ENCODE measurements at places on chromosomes 12 and 14. TPM values are rescaled to one million over a fixed set of nuclear protein-coding genes. Genes with fewer than 3 reads are reported as not detected.
A peak's percentile ranks its signal among the peaks of the same experiment; 100 is the strongest.

- DNase-seq, result peak; percentile 95
These were observed 26.0 kb upstream of the GLIPR1L2 start for GRCh38 chr12:75364919-75365318.

- no peak for DNase-seq
These were observed 1.0 kb downstream of the CD9 start for GRCh38 chr12:6201213-6201608.

DNA sequence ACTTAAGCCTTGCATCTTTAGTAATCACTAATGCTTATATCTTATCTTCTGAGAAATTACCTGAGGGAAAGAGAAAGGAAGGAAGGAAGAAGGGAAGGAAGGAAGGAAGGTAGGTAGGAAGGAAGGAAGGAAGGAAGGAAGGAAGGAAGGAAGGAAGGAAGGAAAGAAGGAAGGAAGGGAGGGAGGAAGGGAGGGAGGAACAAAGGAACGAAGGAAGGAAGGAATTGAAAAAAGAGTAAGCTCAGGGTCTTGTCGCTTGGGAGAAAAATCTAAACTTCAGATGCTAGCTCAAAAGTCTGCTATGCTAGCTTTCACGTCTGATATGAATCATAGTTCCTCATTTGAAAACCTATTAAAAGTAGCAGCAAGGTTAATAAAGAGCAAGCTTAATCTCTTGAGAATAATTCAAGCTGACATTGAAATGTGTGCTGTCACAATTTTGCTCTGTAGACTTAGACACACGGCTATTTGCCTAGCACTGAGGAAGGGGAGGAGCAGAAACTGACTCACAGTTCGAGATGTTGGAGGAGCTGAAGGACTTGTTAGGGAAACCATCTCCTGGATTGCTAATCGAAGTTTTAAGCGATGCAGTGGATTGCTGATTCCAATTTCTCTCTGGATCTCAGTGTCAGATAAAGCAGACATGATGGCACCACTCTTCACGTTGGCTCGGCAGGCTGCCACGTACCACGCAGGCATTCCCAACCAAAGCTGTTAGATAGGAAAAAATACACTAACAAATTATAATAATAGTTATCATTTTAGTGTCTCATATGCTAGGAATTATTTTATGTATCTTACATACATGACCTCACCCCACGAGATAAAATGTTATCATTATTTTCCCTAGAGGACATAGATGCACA lies 216.7 kb downstream of the ACSS3 start:
- DNase-seq, result no peak

DNA sequence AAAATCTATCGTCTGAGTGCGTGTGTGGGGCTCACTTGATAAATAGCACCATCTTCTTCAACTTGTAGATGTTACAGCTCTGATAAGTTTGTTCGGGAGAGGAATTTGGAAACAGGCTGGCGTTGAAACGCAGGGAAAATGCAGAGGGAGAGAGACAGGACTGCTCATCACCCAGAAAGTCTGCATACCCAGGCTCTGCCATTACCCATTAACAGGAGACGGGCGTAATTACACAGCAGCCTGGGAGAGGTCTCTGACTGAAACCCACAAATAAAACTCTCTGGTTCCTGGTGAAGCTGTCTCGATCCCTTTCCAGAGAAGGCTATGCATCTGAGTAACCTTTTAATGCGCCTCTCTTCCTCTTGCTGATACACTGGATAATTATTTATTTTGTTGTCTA lies 547.3 kb downstream of the BCL11B start:
- no peak for DNase-seq

- no peak for DNase-seq
These were observed 37.7 kb downstream of the RAB35 start for GRCh38 chr12:120078868-120079267.

- no peak for DNase-seq
These were observed 58.9 kb upstream of the FRMD6 start for GRCh38 chr14:51592836-51593235.

DNA sequence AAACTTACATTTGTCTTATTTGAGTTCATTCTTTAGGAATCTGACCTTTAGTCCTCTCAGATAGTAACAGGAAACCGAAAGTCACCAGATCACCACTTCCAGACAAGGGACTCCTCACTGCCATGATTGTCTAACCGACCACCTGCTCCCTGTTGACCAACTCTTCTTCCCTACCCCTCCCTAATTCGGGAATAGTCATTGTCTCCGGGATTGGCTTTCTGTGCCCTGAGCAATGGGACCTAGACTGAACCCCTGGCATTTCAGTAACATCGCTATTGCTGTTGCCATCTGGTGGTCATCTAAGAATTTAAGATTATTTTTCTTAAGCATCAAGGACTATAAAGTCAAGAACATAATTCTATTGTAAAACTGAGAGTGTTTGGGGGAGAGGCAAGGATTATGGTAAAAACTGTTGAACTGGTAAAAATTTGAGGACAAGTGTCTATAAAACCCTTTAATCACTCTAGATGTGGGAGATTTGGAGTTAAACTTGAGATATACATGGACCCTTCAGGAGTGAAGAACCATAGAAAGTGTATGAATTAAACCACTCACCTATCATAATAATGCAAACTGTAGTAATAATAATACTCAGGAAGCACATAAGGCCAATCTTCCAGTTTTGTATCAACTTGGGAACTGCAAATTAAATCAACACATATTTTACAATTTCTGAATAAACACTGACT lies 6.3 kb downstream of the CLEC2A start:
- peak; percentile 59 for DNase-seq

- peak; percentile 92 for DNase-seq
These were observed 73.7 kb downstream of the ANKS1B start for GRCh38 chr12:99911081-99911480.

DNA sequence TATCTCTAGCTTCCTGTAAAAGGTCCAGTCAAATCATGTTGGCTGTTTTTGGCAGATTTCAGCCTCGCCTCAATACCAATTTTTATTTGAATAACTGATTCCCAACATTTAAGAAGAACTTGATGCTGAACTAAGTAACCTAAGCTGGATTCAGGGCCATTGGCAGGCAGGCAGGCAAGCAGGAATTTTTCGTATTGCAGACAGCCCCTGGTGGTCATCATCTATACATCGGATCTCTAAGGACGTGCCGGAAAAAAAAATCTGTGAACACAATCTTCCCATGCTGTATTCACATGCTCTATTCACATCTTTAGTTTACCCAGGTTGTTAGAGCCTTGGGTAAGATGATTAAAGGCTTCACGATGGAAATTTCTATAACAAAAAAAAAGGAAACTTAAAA lies 7.0 kb downstream of the VCPKMT start:
- peak; percentile 15 for DNase-seq

DNA sequence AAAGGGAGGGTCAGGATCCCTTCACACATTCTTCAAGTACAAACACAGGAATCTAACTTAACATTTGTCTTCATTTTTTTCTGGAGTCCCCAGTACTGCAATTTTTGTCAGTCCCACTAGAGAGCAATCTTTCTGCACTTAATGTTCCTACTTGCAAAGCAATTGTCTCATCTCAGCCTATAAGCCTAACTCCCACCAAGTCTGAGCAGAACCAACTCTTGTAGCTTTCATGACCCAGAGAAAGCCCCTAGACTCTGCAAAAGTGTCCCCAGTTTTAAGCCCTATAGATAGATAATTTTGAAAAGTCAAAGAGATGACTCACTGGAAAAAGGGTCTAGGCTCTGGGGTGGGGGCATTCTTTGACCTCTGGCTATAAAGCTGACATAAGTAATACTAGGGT lies 1.8 kb upstream of the ZBTB39 start:
- peak; percentile 73 for DNase-seq

DNA sequence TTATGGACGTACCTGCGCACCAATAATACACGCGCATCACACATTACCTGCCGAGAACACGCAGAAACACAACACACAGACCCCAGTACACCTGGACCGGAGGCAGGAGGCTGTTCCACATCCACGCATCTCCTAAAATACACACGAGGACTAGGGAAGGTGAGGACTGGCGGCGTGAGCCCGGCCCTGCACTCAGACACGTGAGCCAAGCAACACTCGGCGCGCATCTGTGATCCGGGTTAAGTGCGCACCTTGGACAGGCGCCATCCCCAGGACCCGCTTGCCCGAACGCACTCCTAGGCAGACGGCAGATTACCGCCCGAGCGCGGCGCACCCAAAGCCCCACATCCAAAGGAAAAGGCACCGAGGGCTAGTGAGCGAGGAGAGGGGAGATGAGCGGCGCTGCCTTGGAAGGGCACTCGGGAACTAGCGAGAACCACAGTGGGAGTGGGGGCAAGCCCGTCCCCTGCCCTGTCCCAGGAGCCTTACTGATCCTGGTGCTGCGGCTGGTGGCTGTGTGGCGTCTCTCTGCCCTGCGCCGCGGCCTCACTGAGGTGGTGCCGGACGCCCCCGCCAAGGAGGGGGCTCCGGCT lies 417 bp downstream of the GLS2 start:
- no peak for DNase-seq

DNA sequence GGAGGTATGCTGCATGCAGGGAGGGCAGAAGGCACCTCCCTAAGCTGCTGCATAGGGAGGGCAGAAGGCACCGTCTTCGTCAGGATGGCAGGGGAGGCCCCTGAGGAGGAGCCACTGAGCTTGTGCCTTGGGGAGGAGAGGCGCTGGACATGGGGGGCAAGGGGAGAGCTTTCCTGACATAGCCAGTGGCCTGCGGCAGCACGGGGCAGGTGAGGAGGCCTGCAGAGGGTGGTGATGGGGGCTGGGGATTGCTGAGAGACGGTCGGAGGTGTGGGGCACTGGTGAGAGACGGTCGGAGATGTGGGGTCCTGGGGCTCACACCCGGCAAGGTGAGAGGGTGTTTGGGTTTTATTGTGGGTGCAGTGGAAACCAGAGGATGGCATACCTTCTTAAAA lies 10.4 kb upstream of the BDKRB2 start:
- DNase-seq, result no peak

GRCh38 chr12:60805364-60805763 lies 1209.5 kb downstream of the SLC16A7 start:
- peak; percentile 4 for DNase-seq

GRCh38 chr12:131123817-131124216 lies 170.1 kb downstream of the ADGRD1 start:
- DNase-seq, result no peak

GRCh38 chr14:102394717-102395375 lies 32.1 kb downstream of the TECPR2 start:
- no peak for DNase-seq

GRCh38 chr12:25315388-25315787 lies 64.7 kb upstream of the KRAS start:
- no peak for DNase-seq

- peak; percentile 55 for DNase-seq
These were observed 42.1 kb downstream of the STXBP6 start for GRCh38 chr14:25007832-25008231.

- no peak for DNase-seq
These were observed 2.2 kb downstream of the RIN3 start for GRCh38 chr14:92515546-92516343.

- peak; percentile 96 for DNase-seq
These were observed 96.9 kb upstream of the TMPO start for GRCh38 chr12:98418357-98419075.

DNA sequence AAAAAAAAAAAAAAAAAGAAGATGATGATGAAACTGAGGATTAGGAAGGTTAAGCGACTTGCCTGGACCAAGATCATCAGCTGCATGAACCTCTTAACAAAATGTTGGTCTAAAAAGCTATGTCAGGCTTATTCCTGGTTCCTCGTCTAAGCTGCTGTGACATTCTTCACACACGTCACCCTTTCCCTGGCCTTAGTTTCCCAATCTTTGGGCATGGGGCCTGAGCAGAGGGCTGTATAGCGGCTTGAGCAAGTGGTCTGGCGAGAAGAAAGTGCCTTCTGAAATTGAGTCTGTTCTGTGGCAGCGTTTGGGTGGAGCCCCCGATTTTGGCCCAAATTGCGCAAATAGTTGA lies 58.7 kb upstream of the CCND2 start:
- DNase-seq, result no peak

DNA sequence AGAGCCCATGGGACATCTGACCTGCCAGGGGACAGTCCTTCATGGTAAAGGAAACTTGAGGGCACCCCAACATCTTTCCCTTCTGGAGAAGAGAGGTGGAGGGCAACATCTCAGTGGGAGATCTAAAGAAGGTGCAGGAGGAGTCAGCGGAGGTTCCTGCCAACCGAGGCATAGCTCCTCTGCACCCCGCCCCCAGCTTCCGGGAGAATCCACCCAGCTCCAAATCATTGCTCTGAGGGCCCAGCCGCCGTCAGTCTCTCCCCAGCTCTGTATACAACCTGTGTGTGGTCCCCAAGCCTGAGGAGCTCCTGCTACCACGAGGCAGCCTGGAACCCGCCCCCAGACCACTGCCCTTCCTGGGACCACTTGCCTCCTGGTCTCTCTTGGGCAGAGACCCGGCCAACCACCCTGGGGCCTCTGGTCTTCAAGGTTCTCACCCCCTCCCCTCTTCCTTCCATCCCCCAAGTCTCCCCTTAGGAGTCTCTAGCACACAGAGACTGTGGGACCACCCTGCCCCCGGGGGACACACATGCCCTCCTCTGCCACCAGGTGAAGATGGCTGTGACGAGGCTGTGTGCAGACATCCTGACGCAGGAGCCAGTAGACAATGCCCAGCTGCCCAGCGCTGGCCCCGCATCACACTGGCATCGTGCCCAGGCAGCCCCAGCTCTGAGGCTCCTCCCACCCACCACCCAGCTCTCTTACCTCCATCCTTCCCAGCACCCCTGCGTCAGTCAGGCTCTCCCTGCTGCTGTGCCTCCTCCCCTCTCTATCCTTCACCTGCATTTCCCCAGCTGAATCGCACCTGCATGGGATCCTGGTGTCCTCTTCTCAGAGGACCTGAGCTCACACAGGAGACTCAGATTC lies 13.0 kb upstream of the NUDT14 start:
- no peak for DNase-seq

DNA sequence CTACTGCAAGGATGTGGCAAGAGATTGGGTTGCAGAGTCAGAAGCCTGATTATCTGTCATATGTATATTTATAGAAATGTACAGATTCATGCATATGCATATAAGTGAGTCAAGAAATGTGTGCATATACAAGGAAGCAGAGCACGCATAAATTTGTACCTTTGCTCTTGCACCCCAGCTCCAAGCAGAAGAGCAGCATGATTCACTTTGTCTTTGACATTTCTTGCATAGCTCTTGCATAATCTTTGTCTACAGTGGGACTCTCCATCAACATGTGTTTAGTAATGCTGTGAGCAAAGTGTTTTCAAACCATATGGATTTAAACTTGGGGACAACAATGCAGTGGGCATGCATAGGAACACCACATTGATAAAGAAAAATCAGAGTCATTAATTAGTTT lies 330.7 kb upstream of the DCN start:
- DNase-seq, result no peak

Gene AMDHD1
- 0.17 TPM for total RNA-seq

Gene OR4E2
- total RNA-seq, result not detected

Gene ACTR10
- 78.2 TPM for total RNA-seq

Gene GLI1
- 1.1 TPM for total RNA-seq

Gene KERA
- total RNA-seq, result not detected

Gene KRT82
- total RNA-seq, result not detected

Gene TAS2R43
- 0.19 TPM for total RNA-seq

Gene KLRF2
- not detected for total RNA-seq

Gene INHBE
- 0.26 TPM for total RNA-seq

Gene ANO6
- total RNA-seq, result 49.4 TPM

Gene EPYC
- not detected for total RNA-seq

Gene FAM222A
- total RNA-seq, result 1.2 TPM

Gene P2RX2
- not detected for total RNA-seq

Data from LHCN-M2 (cell line).